ENCODE measurements at places on chromosomes 16 and 17.

DNA sequence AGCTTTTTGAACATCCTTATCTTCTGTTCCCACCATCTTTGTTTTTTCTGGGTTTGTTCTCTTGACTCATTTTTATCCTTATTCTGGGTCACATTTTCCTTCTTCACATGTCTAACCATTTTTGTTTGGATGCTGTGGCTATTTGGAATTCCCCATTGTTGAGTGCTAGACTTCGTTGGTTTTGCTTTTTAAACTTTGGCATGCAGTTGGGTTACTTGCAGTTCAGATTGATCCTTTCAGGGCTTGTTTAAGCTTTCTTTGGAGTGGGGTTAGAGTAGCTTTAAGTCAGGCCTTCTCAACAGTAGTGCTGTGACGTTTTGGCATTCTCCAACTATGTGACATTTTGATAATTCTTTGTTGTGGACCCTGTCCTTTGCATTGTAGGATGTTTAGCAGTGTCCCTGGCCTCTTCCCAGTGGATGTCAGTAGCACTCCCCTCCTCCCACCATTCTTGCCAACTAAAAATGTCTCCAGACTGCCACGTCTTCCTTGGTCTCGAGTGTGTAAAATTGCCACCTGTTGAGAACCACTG, 21.1 kb downstream of the PRMT7 start:
- no peak for DNase-seq

DNA sequence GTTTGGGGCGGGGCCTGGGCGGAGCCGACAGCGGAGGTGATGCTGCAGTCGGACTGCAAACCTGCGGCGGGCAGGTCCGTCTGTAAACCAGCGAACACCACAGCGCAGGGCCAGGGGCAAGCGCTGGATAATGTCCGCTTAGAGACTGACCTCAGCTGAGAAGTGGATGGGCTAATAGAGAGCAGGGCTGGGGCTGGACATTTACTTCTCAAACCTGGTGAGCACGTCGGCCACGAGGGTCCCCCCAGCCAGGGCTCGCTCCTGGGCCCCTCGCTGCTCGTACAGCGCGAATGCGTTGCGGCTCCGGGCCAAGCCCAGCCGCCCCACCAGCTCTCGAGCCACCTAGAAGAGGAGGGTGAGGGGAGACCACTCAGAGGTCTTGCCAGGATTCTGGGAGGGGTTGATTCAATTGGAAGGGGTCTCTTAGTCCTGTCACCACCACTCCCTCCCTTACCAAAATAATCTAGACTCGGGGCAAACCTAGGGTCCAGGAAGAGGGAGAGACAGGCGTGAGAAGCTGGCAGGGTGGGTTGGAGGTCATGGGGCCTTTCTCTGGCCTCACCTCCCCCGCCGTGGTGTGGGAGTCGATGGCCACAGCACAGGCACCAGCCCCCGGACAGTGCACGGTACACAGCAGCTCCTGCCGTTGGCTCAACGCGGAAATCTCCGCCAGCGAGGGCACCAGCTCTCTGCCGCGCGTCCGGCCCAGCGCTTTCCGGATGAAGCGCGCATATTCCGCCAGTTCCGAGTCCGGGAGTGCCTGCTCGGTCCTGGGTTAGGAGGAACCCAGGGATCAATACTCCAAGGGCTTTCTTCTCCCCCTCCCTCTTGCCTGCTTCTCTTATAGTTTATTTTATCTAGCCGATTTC, 5.8 kb downstream of the PLEKHH3 start:
- DNase-seq: no peak

GRCh38 chr17:49907279-49907678, 59.4 kb upstream of the TAC4 start:
- DNase-seq: no peak

GRCh38 chr17:35666070-35666469, 65.4 kb upstream of the RASL10B start:
- no peak for DNase-seq

GRCh38 chr16:12255919-12256665, 279.6 kb downstream of the SNX29 start:
- no peak for DNase-seq

DNA sequence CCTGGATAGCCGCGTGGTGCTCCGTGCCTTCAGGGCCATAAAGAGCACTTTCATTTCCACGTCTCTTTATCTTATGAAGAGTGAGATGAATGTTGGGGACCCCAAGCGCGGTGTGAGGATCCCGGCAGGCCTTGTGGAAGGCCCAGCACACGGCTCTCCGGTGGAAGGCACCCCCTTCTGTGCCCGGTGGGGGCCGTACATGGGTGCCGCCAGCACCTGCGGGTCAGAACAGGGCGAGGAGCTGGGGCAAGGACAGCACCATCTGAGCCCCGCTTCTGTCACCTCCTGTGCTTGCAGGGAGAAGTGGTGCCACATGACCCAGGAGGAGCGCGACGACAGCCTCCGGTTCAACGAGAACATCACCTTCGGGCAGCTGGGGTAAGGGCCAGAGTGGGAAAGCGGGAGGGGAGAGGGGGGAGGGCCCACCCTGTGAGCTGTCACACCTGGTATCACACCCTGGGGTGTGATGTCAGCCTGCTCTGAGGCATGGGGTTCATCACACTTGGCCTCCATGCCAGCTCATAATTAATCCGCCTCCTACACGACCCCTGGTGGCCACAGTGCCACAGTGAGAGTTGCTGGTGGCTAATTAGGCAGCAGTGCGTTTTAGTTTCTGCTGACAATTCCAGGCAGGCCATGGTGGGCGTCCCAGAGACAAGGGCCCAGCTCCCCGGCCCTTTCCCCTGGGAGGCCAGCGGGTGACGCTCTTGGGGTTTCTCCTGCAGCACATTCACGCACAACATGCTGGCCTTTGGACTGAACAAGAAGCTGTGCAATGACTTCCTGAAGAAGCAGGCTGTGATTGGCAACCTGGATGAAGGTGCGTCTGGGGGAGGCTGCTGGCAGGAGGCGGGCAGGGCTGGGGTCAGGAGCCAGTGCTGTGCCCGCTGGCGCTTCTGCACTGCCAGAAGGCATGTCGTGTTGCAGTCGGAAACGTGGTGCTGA, 25.7 kb downstream of the CIBAR2 start:
- peak; percentile 86 for DNase-seq

DNA sequence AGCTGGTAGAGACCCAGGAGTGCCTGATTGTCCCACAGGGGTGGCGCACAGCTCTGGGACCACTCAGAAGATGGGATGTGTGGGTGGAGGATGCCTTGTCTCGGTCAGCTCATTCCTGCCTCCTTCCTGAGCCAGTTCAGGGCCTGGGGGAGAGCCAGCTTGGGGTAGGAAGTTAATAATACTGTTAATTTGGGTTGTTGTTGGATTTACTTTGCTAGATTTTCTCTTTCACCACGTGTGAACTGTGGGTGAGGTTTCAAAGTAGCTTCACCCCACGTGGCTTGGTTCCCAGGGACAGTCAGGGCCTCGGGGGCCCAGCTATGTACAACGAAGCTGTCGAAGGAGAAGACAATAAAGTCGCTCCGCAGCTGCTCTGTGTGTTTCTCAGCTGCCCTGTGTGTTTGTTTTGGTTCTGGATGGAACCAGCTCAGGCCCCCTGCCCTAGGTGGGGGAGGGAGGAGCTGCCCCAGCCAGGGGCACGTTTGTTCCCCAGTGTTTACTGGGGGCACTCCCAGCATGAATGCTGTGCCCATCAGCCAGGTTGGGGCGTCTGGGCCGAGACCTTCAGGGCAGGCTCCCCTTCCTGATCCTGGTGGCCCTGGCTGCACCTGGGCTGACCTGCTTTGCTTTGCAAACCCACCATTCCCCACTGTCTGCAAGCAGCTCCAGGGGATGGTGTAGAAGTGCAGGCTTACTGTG, 2.3 kb downstream of the NUDT16L1 start:
- DNase-seq: no peak

- DNase-seq: no peak
These were observed 6.4 kb upstream of the PRR14 start for GRCh38 chr16:30644334-30644830.

- DNase-seq: no peak
These were observed 14.0 kb downstream of the HS3ST3A1 start for GRCh38 chr17:13587487-13588338.

- DNase-seq: no peak
These were observed 37.7 kb upstream of the ABCA6 start for GRCh38 chr17:69179227-69179952.

DNA sequence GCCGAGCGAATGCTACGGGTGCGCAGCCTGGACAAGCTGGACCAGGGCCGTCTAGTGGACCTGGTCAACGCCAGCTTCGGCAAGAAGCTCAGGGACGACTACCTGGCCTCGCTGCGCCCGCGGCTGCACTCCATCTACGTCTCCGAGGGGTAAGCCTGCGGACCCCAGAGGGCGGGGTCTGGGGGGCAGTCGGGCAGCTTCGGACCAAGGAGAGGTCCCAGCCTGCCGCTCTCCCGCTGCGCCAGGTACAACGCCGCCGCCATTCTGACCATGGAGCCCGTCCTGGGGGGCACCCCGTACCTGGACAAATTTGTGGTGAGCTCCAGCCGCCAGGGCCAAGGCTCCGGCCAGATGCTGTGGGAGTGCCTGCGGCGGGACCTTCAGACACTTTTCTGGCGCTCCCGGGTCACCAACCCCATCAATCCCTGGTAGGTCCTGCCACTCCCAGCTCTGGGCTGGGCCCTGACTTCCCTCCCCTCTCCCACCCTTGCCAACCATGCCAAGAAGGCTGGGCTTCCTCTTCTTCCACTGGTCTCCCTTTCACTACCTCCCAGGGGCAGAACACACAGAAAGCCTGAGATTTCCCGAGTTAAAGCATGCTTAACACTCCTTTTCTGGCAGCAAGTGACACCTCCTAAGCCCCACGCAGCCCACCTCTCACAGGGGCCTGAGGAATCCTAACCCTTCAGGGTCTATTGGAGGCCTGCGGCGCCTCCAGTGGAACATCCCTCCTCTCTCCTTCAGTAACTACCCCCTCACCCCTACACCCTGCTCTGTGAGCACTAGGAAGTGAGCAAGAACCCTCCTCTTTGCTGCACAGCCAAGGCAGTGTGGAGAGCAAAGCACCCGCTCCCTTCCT, 3.2 kb downstream of the NAGS start:
- DNase-seq: no peak

DNA sequence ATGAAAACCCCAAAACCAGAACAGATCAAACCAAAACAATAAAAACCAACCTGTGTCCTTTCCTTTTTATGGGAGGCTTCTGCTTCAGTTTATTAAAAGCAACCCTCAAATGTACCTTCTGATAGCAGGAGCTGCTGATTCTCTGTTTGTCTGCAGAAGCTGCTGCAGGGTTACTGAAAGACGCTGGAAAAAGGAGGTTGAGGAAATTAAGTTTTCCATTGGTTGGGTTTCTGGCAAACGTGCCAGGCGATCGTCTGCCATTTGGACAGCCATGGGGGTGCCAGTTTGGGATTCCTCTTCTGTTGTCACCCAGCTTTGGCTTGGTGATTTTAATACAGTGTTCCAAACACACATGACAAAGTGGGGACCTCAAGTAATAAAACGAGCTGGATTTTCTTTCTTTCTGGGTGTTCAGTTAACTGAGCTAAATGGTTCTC, 185.4 kb upstream of the ZFHX3 start:
- DNase-seq: no peak

DNA sequence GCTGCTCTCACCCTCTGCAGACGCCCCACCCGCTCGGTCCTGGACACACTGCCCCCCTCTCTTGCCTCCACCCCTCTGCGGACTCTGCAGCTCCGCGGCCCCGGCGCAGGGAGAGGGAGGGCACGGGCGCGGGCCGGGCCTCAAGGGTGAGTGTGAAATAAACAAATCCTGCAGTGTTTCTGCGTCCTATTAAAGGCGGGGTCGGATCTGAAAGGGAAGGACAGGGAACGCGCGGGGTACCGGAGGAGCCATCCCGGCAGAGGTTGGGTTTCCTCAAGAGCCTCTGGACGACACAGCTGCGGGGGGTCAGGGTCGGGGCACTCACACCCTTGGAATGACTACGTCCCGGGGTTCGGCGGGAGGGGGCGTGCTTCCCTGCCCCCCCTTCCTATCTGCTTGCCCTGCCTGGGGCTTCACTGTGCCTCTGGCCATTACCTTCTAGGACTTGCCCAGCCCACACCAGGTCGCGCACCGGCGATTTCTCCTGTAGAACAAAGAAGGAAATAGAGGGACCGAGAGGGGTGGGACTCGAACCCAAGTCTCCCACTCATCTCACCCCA, 466 bp upstream of the HSF4 start:
- DNase-seq: peak; percentile 36

DNA sequence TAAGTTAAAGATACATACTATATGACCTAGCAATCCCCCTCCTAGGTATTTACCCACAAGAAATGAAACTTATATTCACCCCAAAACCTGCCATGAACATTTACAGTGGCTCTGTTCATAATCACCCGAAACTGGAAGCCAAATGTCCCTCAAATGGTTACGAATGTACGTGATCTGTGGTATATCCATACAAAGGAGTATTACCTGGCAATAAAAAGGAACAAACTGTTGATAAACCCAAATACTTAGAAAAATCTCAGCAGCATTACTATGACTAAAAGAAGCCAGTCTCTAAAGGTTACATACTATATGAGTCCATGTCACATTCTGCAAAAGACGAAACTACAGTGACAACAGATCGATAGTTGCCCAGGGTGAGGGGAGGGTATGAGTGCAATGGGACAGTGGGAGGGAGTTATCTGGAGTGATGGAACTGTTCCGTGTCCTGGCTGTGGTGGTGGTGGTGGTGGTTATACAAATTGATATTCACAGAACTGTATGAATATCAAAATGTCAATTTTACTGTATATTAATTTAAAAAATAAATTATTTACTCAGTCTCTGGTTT, 9.4 kb downstream of the ZNF652 start:
- DNase-seq: no peak

GRCh38 chr17:15944759-15945526, at the start of gene ADORA2B:
Gene ADORA2B (plus strand): TSS chr17:15945130. CDS start chr17:15945249, 119 bp downstream.
- peak; percentile 69 for DNase-seq

DNA sequence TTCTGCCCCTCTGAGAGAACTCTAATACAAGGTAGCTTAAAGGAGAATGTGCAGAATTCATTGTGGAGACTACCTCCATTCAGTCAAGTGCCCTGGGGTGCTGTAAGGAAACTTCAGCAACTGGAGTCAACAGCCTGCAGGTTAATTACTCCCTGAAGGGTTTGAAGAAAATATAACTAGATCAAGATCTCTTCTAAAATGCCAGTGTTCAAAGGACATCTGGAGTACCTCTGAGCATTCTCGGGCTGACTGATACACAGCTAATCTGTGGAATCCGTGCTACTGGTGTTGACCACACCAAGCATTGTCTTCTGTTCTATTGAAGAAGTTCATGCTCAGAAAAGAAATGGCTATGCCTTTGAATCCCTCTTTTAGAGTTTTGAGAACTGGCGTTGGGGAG, 11.5 kb upstream of the ATXN1L start:
- DNase-seq: no peak

DNA sequence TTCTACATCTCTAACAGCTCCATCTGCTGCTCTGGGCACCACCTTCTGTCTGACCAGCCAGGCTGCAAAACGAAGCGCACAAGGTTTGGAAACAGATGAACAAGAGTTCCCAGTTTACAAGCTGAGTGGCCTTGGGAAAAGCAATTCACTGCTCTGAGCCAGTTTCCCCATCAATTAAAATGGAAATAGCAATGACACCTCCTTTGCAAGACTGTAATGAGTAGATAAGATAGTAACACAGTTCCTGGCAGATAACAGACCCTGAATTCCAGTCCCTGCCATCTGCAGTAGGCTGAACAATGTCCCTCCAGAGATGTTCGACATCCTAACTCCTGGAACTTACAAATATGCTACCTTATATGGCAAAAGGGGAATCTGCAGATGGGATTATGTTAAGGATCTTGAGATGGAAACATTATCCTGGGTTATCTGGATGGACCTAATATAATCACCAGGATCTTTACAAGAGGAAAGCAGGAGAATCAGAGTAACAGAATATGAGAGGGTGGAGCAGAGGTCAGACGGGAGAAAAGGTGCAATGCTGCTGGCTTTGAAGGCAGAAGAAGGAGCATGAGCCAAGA, 27.9 kb downstream of the CPPED1 start:
- no peak for DNase-seq

Data from stimulated activated CD8-positive, alpha-beta memory T cell treated with anti-CD3 and anti-CD28 coated beads, Interleukin-4, amount 100 ng/mL, for 48 hours (primary cell).